Choroid plexus epithelial cell (primary cell): ENCODE measurements at places on chromosomes 13 and 19.

DNA sequence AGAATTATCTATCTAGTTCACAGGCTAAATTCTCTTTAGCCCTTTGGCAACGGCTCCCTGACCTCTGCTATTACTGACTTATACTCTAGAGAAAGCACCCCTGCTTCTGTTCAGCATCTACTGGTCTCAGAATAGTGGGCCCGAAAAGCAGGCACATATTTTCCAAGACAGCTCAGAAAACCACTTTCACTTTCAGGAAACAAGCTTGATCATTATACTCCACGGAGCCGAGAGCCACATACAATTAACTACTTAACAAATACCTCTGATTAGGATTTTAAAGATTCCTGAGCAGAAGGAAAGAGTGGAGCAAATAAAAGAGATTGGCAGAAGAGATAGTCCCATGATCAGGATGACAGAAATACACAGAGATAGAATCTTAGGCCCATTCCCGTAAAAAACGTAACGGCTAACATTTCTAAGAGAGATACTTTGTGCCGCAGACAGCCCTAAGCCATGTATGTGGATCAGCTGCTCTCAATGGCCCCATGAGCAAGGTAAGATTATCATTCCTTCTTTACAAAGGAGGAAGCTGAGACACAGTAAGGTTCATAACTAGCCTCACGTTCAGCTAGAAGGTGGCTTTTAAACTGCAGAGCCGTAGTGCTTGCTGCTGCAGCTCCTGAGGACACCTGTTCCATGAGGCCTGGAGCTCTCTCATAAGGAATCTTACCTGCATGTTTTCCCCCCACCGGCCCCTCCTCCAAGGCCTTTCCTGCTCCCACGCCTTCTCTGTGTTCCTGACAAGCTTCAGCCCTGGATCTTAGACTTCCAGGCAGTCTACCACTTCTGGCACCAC lies 227.2 kb downstream of the FOXO1 start:
- peak; percentile 69 for DNase-seq

DNA sequence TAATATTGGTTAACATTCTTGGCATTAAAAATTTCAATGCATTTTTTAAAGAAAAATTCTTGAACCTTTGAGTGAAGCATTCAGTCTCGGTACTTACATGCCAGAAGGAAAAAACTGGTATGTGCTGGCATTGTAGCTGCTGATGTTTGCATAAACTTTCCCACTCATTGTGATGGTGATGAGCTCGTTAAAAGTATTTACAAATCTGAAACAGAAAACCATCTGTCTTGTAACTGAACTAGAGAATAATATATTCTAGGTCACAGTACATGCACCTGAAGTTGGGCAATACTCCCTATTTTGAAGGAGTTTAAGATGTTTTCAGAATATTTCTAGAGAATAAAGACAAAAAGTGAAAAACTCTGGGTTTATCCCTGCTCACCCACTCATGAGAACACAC lies 64.1 kb downstream of the SLC15A1 start:
- DNase-seq = no peak

DNA sequence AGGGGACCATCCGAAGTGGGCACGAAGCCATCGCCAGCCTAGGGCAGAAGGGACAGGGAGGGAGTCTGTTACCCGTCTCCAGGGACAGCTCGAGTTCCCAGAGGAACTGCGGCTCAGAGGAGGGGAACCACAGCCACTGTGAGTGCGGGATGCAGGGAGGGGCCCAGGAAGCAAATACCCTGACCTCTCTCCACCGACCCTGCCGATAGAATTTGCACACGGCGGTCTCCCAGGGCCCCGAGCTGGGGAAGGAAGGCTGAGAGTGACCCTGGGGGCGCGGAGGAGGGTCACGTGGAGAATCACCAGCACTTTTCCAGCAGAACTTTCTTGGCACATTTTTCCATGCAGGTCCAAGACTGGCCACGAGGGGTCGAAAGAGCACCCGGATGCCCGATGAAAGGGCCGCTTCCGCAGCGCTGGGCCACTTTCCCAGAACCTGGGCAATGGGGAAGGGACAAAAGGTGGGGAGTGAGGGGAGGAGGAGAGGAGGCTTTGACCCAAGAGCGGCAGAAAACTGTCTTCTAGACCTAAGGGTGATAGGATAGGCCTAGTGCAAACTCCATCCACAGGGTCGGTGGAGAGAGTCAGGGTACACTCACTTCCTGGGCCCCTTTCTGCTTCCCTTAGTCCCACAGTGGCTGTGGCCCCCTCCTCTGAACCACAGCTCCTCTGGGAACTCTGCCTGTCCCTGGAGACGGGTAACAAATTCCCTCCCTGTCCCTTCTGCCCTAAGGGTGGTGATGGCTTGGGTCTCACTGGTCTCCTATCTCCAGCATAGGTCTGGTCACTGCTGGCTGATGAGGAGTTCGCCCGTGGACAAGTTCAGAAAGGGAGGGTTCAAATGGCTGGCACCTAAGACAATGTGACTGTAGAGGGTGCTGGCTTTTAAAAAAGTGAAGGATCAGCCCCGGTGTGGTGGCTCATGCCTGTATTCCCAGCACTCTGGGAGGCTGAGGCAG lies 5.3 kb upstream of the GPR4 start:
- DNase-seq = peak; percentile 72

DNA sequence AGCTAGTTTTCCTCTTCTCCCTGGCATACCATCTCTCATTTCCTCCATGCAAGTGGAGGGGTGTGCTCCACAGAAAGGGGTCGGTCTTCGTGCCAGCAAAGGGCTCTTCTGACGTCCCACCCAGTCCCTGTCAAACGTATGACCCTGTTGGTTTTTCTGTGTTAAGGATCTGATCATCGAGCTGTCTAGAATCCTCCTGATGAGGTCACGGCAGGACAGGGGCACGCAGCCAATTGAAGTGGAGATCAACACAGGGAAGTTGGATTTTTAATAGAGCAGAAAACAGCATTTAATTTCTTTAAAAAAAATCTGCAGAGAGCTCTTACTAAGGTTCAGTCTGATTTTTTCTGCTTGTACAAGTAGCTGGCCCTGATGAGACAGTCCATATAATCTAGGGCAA lies 339.4 kb downstream of the TEX29 start:
- no peak for DNase-seq

DNA sequence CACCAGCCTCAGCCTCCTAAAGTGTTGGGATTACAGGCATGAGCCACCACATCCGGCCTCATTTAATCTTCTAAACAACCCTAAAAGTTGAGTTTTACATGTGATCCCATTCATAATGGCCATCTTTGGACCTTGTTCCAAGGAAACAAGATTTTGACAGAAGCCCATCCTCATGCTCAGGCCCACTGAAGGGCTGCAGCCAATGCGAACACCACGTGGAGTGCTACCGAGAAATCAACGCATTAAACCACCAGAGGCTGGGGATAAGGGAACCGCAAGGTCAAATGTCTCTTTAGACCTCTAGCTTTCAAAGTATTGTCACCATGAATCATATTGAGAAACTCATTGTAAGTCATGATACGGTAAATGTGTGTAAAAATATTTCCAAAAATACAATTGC lies 49.4 kb upstream of the DOCK9 start:
- no peak for DNase-seq

DNA sequence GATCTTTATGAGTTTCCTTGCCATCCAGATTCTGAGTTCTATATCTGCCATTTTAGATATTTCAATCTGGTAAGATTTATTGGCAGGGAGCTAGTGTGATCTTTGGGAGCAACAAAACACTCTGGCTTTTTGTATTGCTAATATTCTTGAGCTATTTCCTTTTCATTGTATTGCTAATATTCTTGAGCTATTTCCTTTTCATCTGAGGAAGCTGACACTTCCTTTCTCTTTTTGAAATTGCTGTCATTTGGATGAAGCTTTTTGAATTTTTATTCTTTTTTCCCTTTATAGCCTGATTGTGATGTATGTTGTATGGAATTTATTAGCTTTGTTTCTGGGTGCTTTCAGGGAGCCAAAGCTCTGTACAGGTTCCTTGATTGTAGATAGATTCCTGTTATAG lies 873.5 kb upstream of the ATXN8OS start:
- DNase-seq = no peak

DNA sequence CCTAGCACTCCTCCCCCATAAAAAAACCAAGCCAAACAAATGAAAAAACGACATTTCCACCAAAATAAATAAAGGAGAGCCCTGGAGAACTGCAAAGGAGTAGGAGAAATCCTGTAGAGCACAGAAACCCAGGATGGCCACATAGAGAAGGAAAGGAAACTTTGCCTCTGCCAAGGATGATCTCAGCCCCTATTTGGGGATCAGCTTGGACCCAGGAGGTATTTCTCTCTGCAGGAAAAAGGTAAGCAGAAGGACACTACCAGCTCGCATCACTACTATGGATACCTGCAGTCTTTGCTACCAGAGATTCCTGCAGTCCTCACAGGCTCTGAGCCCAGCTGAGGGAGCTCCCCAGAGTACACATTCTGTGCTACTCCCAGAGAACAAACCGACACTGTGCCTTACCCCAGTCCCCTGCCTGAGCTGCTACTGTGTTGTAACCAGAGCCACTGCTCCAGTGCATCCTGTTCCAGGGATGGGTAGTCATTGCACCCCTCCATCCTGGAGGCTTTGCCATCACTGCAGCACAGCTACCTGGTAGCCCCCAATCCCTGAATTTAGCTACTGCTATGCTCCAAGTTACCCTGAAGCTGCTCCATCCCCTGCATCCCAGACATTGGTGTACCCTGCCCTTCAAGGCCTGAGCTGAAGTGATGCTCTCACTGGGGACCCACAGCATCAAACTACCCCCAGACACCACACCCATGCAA lies 41.7 kb downstream of the VWA8 start:
- DNase-seq = no peak
